T-cell (primary cell): ENCODE measurements at places on chromosomes 6 and 20.

DNA sequence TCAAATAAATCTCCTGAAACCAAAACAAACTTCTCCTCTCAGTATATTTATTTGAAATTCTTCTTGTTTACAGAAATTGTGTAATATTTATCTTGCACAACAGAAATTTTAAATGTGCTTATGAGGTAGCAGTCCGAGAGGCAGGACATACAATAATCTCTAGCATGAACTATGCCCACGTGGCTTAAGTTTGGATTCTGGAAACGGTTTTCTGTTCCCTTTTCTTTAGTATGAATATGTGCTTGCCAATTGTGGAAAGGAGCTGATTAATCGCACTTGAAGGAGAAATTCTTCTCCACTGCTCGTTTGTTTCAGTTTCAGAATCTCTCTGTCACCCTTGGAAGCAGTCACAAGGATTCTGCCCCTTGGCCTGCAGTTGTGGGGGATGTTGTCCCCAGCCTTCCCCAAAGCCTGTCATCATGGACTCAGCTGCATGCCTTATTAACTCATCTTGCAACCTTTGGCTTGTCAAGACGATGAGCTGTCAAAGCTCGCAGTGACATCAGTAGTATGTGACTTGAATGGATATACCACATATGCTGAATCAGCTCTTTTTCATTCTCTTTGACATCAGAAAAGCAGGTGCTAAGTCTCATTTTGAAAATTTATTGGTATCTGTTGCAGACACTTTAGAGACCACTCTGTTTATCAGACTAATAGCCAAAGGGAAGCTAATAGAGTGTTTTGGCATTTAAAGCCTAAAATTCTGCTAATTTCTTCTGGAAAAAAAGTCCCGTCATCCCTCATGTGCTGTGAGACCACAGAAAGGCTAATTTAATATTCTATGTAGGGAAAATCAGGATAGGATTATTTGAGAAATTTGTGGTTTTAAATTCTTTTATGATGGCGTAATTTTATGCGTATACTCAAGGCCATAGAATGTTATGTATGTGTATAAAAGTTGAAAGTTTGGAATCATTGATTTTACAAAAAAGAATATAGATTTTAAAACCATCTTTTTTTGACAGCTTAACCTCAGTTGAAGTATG lies 186.8 kb downstream of the ARID1B start:
- no peak for DNase-seq

DNA sequence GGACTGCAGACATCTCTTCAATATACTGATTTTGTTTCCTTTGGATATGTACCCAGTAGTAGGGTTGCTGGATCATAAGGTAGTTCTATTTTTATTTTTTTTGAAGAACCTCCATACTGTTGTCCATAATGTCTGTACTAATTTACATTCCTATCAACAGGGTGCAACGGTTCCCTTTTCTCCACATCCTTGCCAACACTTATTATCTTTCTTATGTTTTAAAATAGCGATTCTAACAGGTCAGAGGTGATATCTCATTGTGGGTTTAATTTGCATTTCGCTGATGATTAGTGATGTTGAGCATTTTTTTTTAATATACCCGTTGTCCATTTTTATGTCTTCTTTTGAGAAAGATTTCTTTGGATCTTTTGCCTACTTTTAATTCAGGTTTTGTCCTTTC lies 2.0 kb upstream of the TP53RK start:
- no peak for DNase-seq

GRCh38 chr20:5327356-5327755 lies 10.6 kb upstream of the PROKR2 start:
- DNase-seq, result no peak

- DNase-seq, result no peak
Measured at GRCh38 chr20:41903586-41903985, 285.4 kb upstream of the CHD6 start.

DNA sequence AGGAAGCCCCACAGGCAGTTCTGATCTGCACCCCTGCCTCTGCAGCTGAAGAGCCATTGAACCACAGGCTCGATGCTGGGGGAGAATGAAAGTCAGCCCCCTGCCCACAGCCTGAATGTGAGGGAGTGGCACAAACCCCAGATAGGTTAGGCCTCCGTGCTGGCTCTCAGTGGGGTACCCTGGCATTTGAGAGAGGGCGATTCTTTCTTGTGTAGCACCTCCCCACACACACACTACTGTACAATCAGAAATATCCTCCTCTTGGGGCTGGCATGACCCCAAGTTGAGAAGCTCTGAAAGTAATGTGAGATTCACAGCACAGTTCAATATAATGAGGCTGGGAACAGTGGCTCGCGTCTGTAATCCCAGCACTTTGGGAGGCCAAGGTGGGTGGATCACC lies 17.9 kb downstream of the TTBK1 start:
- no peak for DNase-seq

- DNase-seq, result no peak
Measured at GRCh38 chr6:138654715-138655634, 118.6 kb upstream of the CCDC28A start.

DNA sequence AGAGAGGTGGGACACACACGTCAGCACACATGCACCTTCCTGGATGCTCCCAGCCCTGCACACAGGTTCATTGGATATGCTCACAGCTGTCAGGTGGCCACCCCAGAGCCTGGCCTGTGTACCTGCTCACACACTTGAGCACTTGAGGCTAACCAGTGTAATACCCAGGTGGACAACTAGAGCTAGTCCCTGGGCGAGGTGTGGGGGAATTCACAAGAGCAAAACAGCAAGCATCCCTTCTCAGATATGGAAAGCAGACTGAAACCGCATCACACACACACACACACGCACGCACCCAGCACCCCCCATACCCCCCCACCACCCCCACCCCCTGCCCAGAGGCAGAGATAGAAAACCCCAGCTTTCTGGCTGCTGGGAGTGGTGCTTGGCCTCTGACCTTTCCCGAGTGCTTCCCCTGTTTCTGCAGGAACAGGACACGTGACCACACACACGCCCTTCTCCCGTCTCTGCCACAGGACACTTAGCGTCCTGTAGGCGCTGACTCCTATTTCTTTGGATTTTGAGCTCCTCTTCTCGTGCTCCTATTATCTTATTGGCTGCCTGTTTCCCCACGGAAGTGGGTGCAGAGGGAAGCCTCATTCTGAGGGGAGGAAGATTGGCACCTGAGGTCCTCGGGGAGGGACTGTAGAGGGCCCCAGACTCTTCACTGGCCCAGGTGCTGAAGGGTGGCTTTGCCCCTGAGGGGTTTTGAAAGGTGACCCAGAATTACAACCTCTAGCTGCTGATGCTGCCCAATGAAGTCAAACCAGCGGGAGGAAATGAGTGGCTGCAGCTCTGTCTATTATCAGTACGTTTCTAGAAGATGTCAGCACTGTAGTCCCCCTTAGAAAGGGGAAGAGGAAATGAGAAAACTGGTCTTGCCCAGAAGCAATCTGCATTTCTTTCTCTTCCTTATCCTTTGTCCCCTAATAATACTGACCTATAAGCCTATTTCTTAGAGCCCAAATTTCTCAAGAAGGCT lies 65.8 kb downstream of the SYTL3 start:
- no peak for DNase-seq

GRCh38 chr6:33776764-33777163 lies 12.2 kb downstream of the LEMD2 start:
- no peak for DNase-seq

- DNase-seq, result no peak
Measured at GRCh38 chr6:27251112-27251605, 3.7 kb downstream of the PRSS16 start.

DNA sequence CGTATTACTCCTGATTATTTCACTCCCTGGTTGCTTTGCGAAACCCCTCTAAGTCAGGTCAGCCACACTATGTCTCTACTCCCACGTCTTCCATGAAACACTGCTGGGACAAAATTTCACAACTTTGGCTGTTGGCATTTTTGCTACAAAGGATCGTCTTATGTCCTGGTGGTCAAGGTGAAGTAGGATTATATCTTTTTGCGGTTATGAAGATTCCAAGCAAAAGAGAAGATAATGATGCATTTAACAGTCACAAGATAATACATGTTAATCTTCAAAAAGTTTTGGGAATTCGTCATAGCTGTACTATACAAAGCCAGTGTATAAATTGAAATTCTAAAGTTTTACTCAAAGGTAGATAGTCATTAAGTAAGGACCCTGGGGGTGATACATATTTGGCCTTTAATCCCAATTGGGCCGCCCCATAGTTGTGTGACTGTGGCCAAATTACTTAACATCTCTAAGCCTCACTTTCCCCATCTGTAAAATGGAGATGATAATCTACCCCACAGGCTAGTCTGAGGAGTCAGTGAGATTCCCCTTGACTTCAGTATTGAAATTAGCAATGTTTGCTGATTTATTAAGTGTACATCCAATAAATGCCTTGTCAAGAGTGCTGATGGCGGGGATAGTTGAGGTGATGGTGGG lies 212.1 kb downstream of the ARID1B start:
- DNase-seq, result no peak

DNA sequence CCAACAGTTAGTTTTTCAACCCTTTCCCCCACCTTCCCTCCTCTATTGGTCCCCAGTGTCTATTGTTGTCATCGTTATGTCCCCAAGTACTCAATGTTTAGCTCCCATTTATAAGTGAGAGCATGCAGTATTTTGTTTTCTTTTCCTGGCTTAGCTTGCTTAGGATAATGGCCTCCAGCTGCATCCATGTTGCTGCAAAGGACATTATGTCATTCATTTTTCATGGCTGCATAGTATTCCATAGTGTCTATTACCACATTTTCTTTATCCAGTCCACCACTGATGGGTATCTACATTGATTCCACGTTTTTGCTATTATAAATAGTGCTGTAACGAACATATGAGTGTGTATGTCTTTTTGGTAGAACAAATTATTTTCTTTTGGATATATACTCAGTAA lies 55.3 kb upstream of the HIVEP1 start:
- DNase-seq, result no peak

DNA sequence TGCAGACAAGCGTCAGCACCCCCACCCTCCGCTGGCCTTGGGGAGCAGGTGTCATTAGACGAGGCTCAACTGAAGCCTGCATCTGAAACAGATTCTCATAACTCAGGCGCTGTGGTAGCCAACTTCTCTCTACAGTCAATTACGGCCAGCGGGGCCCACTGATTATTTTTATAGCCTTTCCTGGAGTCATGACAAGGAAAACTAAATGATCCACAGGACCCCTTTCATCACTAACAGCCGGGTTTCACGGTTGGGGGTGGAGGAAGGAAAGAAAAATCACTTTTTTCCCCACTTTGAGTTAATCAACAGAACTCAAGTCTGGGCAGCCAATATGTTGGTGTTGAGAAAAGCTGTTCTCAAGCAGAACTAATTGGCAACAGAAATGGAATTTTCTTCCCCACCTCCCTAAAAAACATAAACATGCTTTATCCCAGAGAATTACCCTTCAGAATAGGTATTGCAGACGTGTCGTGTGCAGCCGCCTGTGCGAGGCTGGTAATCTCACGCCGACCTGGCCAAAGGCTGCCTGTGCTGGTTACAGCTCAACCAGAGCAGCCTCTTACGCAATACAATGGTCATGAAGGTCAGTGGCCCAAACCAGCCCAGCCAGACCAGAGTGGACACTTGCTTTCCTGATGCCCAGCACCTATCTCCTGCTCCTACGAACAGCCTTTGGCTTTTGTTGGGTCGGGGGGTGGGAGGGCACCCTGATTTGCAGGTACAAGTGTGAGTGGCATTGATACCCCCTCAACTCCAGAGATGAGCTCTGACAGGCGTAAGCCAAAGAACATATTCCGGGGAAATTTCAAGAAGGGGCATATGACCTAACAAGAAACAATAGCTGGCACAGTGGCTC lies 11.0 kb downstream of the RIPOR3 start:
- DNase-seq, result no peak

DNA sequence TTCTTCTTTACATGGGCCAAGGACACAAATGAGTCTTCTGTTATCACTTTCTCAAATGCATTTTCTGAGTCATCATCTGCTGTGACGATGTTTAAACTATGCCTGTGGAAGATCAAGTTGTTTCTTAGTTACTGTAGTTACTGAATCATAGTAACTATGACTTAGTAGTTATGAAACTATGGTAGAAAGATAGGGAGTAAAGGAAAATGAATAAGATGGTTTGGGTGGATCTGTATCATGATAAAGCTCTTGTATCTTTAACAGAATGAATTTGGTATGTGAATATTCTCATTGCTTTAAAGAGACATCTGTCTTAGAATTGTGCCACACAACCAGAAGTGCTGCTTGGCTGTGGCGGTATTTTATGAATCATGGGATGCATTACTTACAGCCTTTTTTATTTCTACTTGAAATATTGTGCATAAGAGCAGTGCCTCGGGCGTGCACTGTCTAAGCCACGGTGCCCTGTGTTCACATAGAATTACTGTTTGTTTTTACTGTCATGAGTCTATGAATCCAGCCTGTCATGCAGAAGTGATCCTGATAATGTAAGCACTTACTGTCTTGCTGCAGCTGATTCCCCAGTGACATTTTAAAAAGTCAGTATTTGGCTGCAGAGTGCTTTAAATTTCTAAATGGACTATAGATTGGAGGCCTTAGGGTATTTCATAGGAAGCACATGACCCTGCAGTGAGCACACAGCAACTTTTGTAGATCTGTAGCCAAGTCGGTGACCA lies 215.2 kb downstream of the TMEM242 start:
- no peak for DNase-seq

DNA sequence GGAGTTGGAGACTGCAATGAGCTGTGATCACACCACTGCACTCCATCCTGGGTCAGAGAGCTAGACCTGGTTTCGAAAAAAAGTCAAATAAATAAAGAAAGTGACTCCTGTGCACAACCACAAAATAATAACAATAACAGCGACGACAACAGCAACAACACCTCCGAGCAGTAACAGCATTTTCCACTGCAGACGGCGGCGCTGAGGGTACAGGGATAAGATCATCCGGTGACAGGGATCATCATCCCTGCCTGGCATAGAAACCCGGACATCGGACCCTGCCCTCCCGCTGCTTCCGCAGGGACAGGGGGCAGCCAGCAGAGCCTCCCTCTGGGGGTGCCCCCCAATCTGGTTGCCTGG lies 11.5 kb downstream of the SRXN1 start:
- DNase-seq, result no peak

DNA sequence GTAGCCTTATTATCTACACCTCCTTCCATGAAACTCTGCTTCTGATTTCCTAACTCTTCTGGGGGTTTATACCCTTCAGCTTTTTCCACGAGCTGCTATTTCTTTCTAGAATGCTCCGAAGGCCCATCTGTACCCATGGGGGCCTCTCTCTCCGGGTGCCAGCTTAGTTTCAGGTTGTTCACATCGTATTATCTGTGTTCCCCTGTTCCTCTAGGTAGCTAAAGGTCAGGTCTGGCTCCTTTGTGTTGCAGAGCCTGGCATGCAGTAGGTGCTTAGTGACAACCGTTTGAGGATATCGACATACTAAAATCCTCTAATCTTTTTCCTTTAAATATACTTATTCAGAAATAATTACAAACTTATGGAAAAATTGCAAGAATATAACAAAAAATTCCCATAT lies 73.0 kb downstream of the UST start:
- DNase-seq, result no peak

- DNase-seq, result no peak
Measured at GRCh38 chr6:28734443-28734959, 189.3 kb downstream of the TRIM27 start.

DNA sequence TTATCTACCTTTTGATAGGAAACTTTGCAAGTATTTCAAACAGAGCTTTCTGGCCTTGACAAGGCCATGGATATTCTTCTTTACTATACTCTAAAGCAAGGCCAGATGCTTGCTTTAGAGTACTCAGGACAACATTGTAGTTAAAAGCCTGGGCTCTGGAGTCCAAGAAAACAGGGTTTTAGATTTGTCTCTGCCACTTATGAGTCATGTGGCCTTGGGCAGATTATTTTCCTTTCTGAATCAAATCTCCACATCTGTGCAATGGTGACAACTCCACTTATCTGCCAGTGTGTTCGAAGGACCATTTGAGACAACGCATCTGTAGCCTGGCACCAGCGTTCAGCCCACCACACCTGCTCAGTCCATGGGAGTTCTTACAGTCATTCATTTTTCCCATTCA lies 265.9 kb upstream of the RIN2 start:
- no peak for DNase-seq
